ENCODE measurements at places on chromosomes 7 and 10.

- DNase-seq: peak; percentile 13
Observed at GRCh38 chr7:142485617-142486226, 227.9 kb upstream of the PRSS58 start.

GRCh38 chr10:34313888-34314287, 501.2 kb downstream of the PARD3 start:
- DNase-seq: no peak

- no peak for DNase-seq
Observed at GRCh38 chr7:22622116-22622785, 104.7 kb upstream of the IL6 start.

GRCh38 chr7:25402532-25402931, 174.2 kb upstream of the NPVF start:
- DNase-seq: no peak

- no peak for DNase-seq
Observed at GRCh38 chr10:78464856-78465267, 431.2 kb downstream of the RPS24 start.

GRCh38 chr10:98892523-98892922, 343.1 kb downstream of the HPSE2 start:
- no peak for DNase-seq
